Activated CD4-positive, alpha-beta memory T cell treated with anti-CD3 and anti-CD28 coated beads for 36 hours (primary cell): ENCODE measurements at places on chromosomes 13 and 19. TPM values are rescaled to one million over a fixed set of nuclear protein-coding genes. Genes with fewer than 3 reads are reported as not detected.

The MYBPC2 gene
- 0.94 TPM for total RNA-seq

The CGB3 gene
- not detected for total RNA-seq

- peaks cover 18% of the 10 kb centered on the region for H3K27me3 ChIP-seq
- no peaks in the 10 kb centered on the region for H3K4me1 ChIP-seq
- DNase-seq = no peak
- no peaks in the 10 kb centered on the region for H3K36me3 ChIP-seq
- H3K27ac ChIP-seq = no peak overlapping the region
- no peak overlapping the region for H3K4me3 ChIP-seq
Measured at GRCh38 chr19:5445561-5446055, 9.6 kb upstream of the ZNRF4 start.

DNA sequence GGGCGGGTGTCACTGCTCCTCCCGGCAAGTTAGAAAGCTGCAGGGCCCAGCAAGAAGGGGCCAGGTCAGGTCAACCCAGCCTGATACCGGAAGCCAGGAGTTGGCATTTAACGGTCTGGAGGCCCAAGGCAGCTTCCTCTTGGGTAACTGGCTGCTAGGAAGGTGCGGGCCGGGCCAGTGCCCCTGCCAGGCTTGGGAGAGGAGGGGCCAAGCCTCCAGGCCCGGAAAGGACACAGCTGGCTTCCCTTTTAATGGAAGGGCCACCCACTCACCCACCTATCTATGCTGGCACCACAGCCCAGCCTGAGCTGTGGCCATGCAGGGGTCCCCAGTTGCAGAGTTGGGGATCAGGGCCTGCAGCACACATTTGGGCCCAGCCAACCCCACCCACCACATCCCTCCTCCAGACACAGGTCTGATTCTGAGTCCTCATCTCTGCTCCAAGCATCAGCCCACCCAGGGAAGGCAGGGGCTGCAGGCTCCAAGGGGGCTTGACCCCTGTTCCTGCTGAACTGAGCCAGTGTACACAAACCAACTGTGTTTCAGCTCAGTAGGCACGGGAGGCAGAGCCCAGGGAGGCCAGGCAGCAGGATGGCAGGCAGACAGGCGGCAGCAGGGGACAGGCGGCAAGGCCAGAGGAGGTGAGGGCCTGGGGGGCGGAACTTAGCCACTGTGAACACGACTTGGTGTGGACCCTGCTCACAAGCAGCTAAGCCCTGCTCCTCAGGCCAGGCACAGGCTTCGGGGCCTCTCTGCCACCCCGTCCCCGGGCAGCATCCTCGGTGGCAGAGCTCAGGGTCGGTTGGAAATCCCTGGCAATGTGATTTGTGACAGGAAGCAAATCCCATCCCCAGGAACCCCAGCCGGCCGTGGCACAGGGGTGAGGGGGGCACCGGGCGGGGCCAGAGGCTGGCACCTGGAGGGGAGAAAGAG is 40.8 kb downstream of the ZSWIM4 start:
- peak overlapping the region; percentile 80 for H3K4me3 ChIP-seq
- no peak for DNase-seq
- H3K4me1 ChIP-seq = peaks cover 39% of the 10 kb centered on the region
- peak overlapping the region; percentile 97 for H3K27ac ChIP-seq

DNA sequence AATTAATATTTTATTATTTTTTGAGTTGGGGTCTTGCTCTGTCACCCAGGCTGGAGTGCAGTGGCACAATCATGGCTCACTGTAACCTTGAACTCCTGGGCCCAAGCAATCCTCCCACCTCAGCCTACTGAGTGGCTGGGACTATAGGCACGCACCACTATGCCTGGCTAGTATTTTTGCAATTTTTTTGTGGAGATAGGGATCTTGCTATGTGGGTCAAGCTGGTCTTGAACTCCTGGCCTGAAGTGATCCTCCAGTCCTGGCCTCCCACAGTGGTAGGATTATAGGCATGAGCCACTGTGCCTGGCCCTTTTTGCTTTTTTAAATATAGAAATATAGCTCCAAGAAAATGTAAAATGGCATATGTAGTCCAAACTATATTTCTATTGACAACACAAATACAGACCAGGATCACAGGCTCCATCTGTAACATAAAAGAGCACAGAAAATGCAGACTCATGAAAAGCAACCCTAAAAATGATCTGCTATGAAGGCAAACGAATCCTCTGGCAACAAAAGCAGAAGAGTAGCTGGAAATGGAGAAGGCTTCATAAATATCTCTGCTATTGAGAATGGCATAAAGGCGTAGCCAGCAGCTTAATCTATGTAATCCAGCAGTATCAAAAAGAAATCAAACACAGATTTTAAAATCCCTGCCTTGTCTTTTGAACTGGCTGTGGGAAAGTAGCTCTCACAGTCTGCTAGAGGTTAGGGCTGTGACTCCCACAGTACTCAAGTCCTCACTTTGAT is 200.6 kb downstream of the LHFPL6 start:
- H3K36me3 ChIP-seq = no peaks in the 10 kb centered on the region
- H3K27me3 ChIP-seq = peaks cover 9% of the 10 kb centered on the region
- H3K27ac ChIP-seq = no peak overlapping the region
- no peaks in the 10 kb centered on the region for H3K4me1 ChIP-seq

DNA sequence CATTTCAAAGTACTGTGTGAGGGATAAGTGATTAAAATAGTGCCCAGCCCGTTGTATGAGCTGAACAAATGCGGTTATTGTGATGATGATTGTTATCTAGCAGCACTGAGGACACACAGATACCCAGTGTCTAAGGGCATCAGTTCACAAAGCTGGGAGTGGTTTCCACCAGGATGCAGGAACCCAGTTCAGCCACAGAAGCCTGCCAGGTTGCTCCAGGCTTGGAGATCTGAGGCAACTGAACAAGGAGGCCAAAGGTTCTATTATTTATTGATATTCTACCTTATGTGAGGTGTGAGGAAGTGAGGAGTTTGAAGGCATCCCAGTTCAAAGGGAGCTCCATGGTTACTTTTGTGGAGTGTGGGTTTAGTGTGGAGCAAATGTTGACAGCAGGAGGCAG is 13.2 kb downstream of the DIAPH3 start:
- peaks cover 2% of the 10 kb centered on the region for H3K36me3 ChIP-seq
- peaks cover 5% of the 10 kb centered on the region for H3K4me1 ChIP-seq
- H3K27me3 ChIP-seq = no peaks in the 10 kb centered on the region
- H3K4me3 ChIP-seq = no peak overlapping the region
